DMS 273 treated with DMSO at 0.1 percent for 48 hours (cell line): ENCODE measurements at places on chromosomes 16 and 17.

- DNase-seq, result no peak
These were observed 469 bp upstream of the MSLN start for GRCh38 chr16:760065-760464.

- DNase-seq, result no peak
These were observed 6.4 kb upstream of the LGALS3BP start for GRCh38 chr17:78986048-78986648.

DNA sequence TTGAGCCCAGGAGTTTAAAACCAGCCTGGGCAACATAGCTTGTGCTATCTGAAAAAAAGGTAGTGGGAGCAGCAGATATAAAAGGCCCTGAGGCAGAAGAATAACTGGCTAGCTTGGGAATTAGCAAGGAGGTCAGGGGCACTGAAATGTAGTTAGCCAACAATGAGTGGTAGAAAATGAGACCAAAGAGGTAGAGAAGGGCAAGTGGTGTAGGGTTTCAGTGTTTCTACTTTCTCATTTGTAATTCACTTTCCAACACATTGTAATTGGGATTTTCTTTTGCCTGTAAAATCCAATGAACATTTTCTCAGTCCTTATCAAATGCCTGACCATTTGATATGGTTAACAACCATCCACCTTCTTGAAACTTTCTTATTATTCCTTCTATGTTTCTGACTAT, 95.1 kb upstream of the CORO6 start:
- no peak for DNase-seq

GRCh38 chr17:66952031-66952524, 12.4 kb upstream of the CACNG4 start:
- DNase-seq, result no peak

DNA sequence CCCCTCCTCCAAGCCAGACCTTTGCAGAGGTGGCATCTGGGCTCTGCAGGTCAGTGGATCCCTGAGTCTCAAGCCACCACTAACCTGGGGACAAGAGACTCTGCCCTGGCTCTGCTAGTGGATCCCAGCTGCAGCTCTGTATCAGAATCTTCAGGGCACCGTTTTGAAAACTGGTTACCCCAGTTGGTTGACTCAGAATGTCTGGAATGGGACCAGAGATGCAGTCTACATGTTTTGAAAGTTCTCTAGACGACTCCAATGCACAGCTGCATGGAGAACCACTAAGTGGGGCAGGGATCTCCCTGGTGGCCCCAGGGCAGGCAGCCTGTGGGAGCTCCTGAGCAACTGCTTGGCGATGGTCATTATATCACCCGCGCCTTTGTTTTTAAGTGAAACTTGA, 34.1 kb upstream of the ADORA2B start:
- DNase-seq, result no peak

DNA sequence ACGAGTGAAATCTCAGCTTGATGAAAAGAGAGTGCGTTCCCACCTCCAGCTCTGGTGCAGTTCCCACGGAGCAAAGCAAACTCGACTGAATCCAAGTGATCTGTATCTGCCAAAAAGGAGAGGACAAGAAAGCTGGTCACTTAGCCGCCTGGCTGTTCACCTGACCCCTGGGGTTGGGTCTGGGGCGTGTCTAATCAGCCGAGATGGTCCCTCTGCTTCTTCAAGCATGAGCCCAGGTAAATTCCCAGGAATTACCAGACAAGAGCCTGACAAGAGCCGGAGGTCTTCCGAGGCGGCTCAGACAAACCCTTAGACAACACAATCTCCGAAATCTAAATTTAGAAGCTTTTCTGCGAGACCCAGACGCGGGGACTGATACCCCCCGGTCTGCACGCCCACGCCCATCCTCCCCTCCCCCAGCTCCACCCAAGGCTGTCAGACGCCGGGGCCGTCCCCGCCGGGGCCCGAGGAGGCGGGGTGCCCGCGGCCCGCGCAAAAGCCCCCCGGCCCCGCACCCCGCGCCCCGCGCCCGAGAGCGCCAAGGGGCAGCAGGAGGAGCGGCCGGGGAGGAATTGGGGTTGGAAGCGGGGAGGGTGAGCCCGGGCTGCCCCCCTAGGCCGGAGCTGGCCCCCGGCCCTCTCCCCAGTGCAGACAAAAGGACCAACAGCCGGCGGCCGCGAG, 674 bp downstream of the ZNF821 start:
- DNase-seq, result no peak
